CD4-positive, alpha-beta T cell (primary cell): ENCODE measurements at places on chromosomes 1 and 21.

- peaks cover 5% of the 10 kb centered on the region for H3K36me3 ChIP-seq
- no peaks in the 10 kb centered on the region for H3K27me3 ChIP-seq
- H3K27ac ChIP-seq: no peak overlapping the region
- no peak overlapping the region for H3K4me3 ChIP-seq
- DNase-seq: no peak
- no peaks in the 10 kb centered on the region for H3K4me1 ChIP-seq
Measured at GRCh38 chr1:37464443-37464842, 9.9 kb upstream of the ZC3H12A start.

- DNase-seq: no peak
- no peak overlapping the region for H3K4me3 ChIP-seq
- H3K36me3 ChIP-seq: no peaks in the 10 kb centered on the region
- no peaks in the 10 kb centered on the region for H3K27me3 ChIP-seq
Measured at GRCh38 chr21:17467392-17467791, 45.5 kb upstream of the CXADR start.

GRCh38 chr21:45104560-45104959 lies 30.2 kb downstream of the ADARB1 start:
- no peaks in the 10 kb centered on the region for H3K36me3 ChIP-seq
- no peak overlapping the region for H3K4me3 ChIP-seq
- no peak overlapping the region for H3K27ac ChIP-seq
- H3K27me3 ChIP-seq: no peaks in the 10 kb centered on the region
- DNase-seq: no peak

DNA sequence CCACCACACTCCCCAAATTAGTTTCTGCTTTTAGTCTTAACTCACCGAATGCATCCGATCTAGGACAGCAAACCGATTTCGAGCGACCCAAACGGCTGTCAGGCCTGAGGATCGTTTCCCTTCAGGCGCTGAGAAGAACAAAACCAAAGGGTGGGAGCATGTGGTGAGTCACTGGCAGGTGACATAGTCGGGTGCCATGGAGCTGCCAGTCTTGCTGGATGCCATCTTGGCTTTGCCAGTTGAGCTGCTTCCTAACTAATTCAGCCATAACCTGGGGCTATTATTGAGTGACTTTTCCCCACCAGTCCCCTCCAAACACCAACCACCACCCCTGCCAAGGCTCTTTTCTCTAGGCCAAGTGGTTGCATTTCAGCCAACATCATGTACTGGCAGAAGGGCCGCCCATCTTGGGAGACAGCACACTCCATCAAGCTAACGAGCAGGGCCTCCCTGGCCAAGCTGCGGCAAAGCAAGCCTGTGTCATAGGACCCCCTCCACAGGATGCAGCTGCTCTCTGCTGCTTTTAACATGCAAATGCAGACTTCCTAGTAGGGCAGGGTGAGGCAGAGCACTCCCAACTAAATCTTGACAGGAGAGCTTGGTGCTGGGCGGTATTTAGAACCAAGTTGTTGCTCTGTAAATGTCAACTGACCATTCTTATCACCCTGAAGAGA lies 22.3 kb upstream of the PEX19 start:
- no peak for DNase-seq
- peaks cover 93% of the 10 kb centered on the region for H3K36me3 ChIP-seq
- no peak overlapping the region for H3K27ac ChIP-seq
- no peaks in the 10 kb centered on the region for H3K27me3 ChIP-seq
- H3K4me1 ChIP-seq: no peaks in the 10 kb centered on the region

GRCh38 chr1:209732725-209733124 lies 23.1 kb upstream of the TRAF3IP3 start:
- no peaks in the 10 kb centered on the region for H3K4me1 ChIP-seq
- H3K4me3 ChIP-seq: no peak overlapping the region
- H3K27me3 ChIP-seq: no peaks in the 10 kb centered on the region
- H3K27ac ChIP-seq: no peak overlapping the region
- H3K36me3 ChIP-seq: no peaks in the 10 kb centered on the region
- no peak for DNase-seq
